ENCODE measurements at places on chromosomes 3 and 15.
A peak's percentile ranks its signal among the peaks of the same experiment; 100 is the strongest.

DNA sequence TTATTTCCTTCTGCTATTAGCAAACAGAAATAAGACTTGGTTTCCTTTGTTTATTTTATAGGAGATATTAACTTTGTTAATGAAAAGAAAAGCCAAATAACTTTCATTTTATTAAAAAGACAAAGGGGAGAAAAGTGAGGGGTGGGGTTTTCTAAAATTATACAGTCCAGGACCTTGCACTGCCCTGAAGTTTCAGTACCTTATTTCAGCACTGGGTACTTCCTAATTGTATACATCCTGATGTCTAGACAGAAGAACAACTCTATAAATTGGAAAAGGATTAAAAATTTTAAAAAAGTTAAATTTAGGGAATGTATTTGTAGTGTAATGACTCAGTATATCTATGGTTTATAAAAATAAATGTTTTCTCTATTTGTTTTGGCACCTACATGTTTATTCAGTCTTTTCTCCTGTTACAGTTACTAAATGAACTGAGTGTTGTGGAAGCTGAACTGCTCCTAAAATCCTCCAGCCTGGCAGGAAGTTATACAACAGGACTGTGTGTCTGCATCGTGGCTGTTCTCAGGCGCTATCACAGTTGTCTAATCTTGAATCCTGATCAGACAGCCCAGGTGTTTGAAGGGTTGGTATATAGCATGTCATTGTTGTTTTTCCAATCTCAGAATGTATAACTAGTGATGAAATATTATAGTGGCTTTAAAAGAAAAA, 27.6 kb upstream of the P2RY13 start:
- no peak for DNase-seq

DNA sequence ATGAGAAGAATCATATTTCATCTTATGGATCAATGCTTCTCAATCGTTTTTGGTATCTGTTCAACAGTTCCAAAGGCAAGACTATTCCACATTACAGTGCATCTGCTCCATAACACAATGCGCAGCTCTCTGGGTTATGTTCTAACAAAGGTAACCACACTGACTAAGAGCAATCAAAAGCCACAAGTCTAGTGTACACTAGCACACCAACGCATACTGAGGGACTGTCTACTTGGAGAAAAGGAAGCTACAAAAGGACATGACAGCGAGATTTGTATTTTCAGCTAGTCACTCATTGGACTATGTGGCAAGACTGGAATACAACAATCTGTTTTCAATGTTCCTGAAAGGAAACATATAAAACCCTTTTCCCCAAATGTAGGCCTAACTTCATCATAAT, 35.8 kb downstream of the SETD2 start:
- DNase-seq: peak; percentile 3

DNA sequence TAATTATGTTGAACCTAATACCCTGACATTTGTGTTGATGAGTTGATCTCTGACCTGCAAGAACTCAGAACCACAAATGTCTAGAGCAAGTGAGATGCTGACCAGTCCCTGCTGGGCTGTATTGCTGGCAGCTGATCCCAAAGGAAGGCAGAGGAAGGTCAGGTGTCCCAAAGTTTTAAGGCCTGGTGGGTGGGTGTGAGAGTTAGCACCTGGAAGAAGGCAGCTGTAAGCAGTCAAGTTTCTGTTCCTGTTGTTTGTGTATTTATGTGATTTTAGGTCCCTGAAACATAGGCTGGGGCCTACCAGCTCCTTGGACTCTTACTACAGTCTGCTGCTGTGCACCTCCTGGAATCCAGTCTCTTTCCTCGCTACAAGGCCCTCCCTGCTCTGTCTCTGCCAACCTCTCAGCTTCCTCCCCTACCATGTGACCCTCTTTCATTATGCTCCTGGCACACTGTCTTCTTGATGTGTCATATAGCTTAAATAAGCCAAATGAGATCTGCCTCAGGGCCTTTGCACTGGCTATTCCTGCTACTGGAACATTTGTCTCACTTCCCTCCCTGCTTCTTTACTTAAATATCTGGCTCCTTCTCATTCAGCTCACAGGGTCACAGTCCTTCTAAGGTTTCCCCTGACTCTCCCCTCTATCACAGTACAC, 31.0 kb upstream of the ATOSA start:
- DNase-seq: no peak

GRCh38 chr15:31024330-31024729, 32.9 kb upstream of the MTMR10 start:
- peak; percentile 96 for DNase-seq

DNA sequence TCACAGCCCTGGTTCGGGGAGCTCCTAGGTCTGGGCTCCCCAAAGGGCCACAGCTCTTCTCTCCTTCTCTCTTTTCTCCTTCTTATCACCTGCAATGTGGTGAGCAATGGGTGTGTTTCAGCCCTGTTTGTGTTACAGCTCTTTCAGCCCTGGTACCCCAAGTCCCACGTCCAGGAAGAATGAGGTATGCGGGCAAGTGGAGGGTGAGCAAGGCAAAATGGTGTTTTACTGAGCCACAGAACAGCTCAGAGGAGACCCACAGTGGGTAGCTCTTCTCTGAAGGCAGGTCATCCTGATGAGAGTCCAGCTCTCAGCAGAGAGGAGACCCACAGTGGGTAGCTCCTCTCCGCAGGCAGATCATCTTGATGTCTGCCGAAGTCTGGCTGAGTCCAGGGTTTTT, 86.8 kb downstream of the BFSP2 start:
- DNase-seq: no peak

GRCh38 chr3:21691036-21691435, 60.0 kb downstream of the ZNF385D start:
- no peak for DNase-seq

DNA sequence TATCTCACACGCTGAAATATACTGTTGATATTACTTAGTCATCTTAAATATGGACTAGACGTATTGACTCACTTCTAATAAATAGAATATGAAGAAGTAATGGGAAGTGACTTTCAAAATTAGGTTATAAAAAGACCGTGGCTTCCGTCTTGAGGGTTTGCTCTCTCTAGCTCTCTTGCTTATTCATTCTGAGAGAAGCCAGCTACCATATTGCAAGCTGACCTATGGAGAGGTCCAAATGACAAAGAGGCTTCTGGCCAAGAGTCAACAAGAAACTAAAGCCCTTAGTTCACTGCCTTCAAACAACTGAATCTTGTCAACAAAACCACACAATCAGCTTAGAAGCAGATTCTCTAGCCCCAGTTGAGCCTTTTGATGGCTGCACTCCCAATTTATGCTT, 46.1 kb downstream of the SLC9C1 start:
- no peak for DNase-seq

GRCh38 chr3:171258316-171258715, 201.9 kb downstream of the TNIK start:
- DNase-seq: no peak

- DNase-seq: no peak
Observed at GRCh38 chr3:129187857-129188256, 4.2 kb upstream of the CNBP start.

- DNase-seq: no peak
Observed at GRCh38 chr15:35312344-35312743, 227.2 kb upstream of the NANOGP8 start.

GRCh38 chr3:127226457-127226856, 33.5 kb downstream of the PRR23E start:
- DNase-seq: no peak

DNA sequence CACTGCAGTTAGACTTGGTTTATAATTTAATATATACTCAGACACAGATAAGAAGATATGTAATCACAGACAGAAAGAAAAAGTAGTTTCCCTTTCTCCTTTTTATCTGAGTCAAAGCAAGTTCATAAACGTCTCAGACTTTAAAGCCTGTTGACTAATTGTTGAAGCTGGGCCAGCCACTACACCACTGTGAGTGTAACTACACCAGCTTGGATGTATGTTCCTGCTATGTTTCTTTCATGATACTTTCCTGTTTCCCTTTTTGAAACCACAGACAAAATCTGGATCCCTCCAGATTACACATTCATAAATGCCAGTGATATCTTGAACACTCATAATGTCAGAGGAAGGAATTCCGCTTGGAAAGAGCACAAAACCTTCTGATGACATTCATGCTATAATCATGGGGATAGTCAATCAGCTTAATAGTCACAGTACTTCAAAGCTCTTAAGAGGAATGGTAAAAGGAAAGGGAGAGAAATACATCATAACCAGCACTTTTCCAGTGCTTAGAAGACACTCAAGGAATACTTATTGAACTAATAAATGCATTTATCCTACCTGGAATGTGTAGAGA, 32.0 kb downstream of the KCNMB2 start:
- DNase-seq: no peak

- DNase-seq: no peak
Observed at GRCh38 chr15:38186507-38186906, 66.1 kb upstream of the SPRED1 start.

GRCh38 chr3:129082026-129082425, 21.4 kb downstream of the GP9 start:
- no peak for DNase-seq

- DNase-seq: no peak
Observed at GRCh38 chr3:157530637-157531300, 27.6 kb upstream of the VEPH1 start.

- DNase-seq: no peak
Observed at GRCh38 chr15:47412136-47412535, 305.2 kb upstream of the SEMA6D start.

DNA sequence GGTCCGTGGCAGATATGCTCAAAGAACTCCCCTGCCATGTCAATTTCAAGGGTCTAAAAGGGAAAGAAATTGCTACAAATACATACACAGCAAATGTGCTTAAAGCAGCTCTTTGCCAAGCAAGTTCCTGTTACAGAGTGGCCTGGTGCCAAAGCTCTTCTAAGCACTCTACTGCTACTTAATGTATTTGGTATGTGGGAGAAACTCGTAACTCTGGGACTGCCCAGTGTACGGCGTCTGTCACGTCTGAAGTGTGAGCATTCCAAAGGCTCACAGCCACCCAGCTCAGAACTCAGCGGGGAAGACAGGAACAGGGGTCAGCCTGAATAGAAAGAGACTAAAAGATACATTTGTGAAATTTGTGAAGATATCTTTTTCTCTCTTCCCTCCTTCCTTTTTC, 54.6 kb downstream of the RBMS3 start:
- DNase-seq: peak; percentile 90

DNA sequence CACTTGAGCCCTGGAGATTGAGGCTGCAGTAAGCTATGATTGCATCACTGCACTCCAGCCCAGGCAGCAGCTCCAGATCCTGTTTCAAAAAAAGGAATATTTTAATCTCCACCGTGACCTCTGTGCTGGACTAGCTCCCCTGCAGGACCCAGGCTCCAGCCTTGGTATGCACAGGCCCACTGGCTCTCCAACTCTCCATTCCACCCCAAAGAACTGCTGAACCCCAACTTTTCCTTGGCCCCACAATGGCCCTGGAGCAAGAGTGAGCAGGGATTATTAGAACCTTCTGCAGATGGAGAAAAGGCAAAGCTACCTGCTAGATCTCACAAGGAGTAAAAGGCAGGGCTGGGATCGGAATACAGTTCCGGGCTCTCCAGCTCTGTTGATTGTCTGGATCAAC, 32.8 kb upstream of the SFMBT1 start:
- no peak for DNase-seq

- DNase-seq: peak; percentile 88
Observed at GRCh38 chr15:25784876-25785640, 78.1 kb downstream of the ATP10A start.

- no peak for DNase-seq
Observed at GRCh38 chr15:49382394-49382793, 40.6 kb upstream of the FGF7 start.

DNA sequence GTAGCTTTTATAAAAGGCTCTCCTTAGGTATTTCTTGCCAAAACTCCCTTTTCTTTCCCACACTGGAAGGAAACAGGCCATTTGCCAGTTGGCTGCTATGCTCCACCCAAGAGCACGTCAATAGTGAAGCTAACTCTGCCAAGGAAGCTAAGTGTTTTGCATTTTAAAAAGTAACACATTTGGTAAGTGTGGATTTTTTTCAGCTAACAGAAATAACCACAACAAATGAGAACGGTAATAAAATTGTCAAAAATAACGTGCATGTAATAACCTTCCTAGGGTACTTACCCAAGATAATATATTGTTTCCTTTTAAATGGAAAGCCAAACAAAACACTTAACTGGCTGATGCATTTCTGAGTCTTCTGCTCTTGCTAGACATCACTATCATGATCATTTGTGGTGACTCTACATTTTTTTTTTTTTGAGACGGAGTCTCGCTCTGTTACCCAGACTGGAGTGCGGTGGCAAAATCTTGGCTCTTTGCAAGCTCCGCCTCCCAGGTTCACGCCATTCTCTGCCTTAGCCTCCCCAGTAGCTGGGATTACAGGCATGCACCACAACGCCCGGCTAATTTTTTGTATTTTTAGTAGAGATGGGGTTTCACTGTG, 4.6 kb downstream of the DPP8 start:
- DNase-seq: no peak

GRCh38 chr15:59137566-59137965, 32.6 kb downstream of the CCNB2 start:
- DNase-seq: no peak

DNA sequence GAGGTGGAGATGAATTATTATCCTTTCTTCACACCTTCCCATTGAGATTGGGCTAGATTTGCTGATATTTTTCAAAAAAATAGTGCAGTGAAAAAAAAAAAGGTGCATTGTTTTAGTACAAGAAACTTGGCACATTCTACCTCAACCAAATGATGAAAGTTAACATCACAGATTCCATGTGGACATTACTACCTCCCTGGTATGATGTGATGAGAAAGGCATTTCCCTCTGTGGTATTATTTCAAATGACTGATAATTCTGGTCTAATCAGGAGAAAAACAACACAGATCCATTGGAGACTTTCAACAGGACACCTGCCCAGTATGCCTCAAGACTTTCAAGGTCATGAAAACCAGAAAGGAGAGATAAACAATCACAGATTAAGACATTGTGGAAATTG, 313.4 kb downstream of the BCHE start:
- DNase-seq: no peak

DNA sequence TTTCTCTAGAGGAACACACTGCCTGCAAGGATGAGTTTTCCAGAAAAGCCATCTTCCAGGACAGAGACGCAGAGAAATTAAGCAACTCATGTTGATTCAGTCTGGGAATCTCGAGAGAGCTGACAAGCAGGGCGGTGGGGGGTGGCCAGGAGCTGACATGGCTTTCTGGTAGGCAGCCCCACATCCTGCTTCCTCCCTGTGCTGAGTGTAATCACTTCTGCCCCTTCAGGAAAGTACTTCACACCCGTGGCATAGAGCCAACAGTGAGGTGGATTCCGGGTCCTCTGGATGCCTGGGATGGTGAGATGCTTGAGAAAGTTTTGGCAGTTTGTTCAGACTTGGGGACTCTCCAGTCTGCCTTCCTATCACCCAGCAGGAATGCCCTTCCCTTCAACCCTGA, 221.1 kb downstream of the SLCO3A1 start:
- DNase-seq: no peak
